ENCODE measurements at places on chromosomes 13 and 19.

DNA sequence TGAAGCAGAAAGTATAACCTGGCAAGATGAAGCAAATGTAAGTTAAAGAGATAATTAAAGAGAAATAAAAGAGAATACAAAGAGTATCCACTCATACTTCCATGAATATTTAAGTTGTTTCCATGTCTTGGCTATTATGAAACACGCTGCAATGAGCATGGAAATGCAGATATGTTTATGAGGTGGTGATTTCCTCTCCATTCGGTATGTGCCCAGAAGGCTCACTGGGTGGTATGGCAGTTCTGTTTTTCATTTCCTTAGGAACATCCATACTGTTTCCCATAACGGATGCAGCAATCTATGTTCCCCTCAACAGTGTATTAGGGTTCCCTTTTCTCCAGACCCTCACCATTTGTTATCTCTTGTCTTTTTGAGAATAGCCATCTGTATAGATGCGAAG lies 272.6 kb upstream of the SOX21 start:
- no peak for DNase-seq

GRCh38 chr19:57900311-57900710 lies 11.5 kb upstream of the ZNF814 start:
- DNase-seq = no peak

- DNase-seq = peak; percentile 36
Measured at GRCh38 chr13:98144027-98144741, 1.3 kb downstream of the FARP1 start.

DNA sequence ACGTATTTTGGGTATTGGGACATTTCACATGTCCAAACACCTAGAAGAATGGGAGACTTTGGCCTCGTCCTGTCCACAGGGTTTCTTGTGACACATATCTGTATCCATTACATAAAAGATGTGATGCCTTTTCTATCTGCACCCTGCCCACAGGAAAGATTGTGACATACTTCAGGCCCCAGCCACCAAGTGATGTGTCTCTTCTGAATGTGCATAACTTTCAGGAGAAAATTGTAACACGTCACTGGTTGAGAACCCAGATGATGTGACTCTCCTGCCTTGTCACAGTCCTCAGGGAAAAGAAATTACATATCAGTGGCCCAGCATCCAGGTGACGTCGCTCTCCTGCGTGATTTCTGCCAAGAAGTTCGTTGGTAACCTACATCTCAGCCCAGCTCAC lies 21.0 kb upstream of the ZNF681 start:
- DNase-seq = no peak

- peak; percentile 62 for DNase-seq
Measured at GRCh38 chr19:27793128-27793643, 1419.8 kb downstream of the UQCRFS1 start.

DNA sequence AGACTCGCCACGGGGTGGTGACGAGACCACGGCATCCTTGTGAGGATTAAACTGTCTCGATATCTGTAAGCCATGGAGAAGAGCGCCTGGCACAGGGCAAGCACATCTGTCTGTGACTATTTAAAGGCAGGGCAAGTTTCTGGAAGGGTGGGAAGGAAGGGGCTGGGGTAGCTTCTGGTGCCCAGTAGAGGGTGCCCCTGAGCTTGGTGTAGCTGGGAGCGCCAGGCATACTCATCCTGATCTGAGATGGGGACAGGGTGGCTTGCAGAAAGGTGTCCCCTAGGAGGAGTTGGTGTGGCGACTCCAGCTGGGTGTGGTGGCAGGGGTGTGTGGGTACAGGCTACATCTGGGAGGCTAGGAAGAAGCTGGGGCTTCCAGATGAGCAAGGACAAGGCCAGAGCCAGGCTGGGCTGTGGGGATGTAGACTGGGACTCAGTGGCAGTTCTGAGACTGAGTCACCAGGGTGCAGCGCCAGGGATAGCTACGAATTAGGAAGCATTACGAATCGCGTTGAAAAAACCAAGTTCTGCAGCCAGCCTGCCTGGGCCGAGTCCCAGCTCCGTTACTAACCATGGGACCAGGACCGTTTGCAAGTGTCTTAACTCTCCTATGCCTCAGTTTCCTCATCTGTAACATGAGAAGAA lies 23.1 kb upstream of the ASPDH start:
- no peak for DNase-seq

DNA sequence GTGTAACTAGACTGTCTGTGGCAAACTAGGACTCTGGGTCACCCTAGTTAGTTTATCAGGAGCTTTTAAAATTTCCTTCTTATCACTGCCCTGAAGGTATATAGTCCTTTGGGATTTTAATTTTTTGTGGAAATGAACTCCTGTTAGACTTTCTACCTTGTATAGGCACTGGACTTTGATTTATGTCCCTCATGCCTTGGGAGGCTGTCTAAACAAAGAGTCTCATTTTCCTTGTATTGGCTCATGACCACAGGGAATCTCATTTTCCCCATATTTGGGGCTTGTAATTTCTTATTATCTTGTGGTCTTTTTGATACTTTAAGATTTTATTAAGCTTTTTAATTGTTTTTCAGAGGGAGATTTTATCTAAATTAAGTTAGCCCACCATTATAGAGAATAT lies 21.4 kb downstream of the KCTD4 start:
- no peak for DNase-seq

GRCh38 chr13:113078902-113079780 lies 26.4 kb upstream of the F7 start:
- peak; percentile 13 for DNase-seq

GRCh38 chr19:1311543-1312091 lies 25.9 kb downstream of the EFNA2 start:
- DNase-seq = no peak

- DNase-seq = no peak
Measured at GRCh38 chr19:39385629-39386411, 5.1 kb downstream of the PAF1 start.

DNA sequence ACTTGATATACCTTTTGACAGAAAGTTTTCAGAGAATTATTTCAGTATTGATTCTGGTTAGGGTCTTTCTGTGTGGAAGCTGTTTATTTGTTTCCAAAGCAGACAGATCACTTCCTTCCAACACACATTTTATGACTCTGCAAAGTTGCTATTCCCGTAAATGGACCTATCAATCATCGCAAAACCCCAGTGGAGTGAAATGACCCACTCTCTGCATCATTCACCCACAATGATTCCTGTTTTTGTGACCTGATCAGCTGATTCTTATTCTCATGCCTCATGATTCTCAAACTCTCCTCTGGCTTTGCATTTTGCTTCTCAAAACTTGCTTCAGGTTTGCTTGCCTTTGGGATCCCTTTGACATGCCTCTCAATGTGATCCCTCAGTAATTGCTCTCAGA lies 453.7 kb downstream of the PCDH17 start:
- no peak for DNase-seq

Data from dermis blood vessel endothelial cell (primary cell).